CD4-positive, alpha-beta memory T cell (primary cell): ENCODE measurements at places on chromosomes 5 and 9. TPM values are rescaled to one million over a fixed set of nuclear protein-coding genes. Genes with fewer than 3 reads are reported as not detected.

The ABCA2 gene
- polyA plus RNA-seq = 2.6 TPM

The IFNA21 gene
- not detected for polyA plus RNA-seq

The SMAD5 gene
- 13.8 TPM for polyA plus RNA-seq

The TSLP gene
- polyA plus RNA-seq = not detected

The AMACR gene
- 9.2 TPM for polyA plus RNA-seq

The GDF9 gene
- polyA plus RNA-seq = 0.30 TPM

The ARID3C gene
- polyA plus RNA-seq = not detected

The SLC46A2 gene
- polyA plus RNA-seq = not detected

The CCDC112 gene
- polyA plus RNA-seq = 2.4 TPM

The PHF24 gene
- polyA plus RNA-seq = not detected

The MOCS2 gene
- polyA plus RNA-seq = 49.4 TPM

The CARD6 gene
- polyA plus RNA-seq = 2.4 TPM

The GARIN3 gene
- not detected for polyA plus RNA-seq

The TTLL11 gene
- polyA plus RNA-seq = 7.8 TPM

The SURF6 gene
- 2.3 TPM for polyA plus RNA-seq

The FGD3 gene
- polyA plus RNA-seq = 146 TPM

The FABP6 gene
- polyA plus RNA-seq = not detected

The PAPPA gene
- not detected for polyA plus RNA-seq

The OR5C1 gene
- not detected for polyA plus RNA-seq

The OXCT1 gene
- 32.1 TPM for polyA plus RNA-seq

The UBE2R2 gene
- 10.8 TPM for polyA plus RNA-seq

The TMEM232 gene
- polyA plus RNA-seq = 0.40 TPM

The ARL14EPL gene
- not detected for polyA plus RNA-seq

The SLC36A2 gene
- not detected for polyA plus RNA-seq

The GCNT1 gene
- polyA plus RNA-seq = 9.2 TPM

The TAF11L12 gene
- polyA plus RNA-seq = not detected

The C5orf46 gene
- polyA plus RNA-seq = not detected

The TUSC1 gene
- polyA plus RNA-seq = 0.32 TPM
